ENCODE measurements at places on chromosomes 7 and 10.

DNA sequence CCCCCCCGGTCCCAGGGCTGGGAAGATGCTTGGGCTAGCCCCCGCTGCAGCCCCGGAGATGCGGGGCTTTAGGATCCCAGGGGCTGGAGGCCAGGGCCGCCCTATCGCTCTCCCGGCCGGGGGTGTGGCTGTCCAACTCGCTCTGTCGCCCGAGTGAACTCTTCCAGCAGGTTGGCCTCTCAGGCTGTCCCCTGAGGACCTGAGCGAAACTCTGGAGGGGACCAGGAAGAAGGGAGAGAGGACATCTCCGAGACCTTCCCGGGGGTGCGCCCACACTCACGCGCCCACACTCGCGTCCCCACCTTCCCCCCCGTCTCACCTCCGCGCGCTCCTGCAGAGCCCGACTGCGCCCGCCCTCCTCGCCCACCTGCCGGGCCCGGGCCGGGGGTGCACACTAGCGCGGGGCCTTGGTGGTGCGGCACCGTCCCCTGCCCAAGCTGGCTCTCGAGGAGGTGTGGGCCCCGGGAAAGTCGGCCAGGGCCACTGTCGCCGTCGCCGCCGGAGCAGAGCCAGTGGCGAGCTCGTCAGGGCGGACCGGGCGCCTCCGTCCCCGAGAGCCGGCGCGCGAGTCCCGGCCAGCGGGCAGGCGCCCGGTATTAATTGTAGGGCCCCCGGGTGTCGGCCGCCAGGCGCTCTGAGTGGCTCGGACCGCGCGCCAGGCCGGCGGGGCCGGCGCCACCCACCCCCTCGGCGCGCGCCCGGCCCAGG is 101.7 kb upstream of the SVIL start:
- DNase-seq, result peak; percentile 72

DNA sequence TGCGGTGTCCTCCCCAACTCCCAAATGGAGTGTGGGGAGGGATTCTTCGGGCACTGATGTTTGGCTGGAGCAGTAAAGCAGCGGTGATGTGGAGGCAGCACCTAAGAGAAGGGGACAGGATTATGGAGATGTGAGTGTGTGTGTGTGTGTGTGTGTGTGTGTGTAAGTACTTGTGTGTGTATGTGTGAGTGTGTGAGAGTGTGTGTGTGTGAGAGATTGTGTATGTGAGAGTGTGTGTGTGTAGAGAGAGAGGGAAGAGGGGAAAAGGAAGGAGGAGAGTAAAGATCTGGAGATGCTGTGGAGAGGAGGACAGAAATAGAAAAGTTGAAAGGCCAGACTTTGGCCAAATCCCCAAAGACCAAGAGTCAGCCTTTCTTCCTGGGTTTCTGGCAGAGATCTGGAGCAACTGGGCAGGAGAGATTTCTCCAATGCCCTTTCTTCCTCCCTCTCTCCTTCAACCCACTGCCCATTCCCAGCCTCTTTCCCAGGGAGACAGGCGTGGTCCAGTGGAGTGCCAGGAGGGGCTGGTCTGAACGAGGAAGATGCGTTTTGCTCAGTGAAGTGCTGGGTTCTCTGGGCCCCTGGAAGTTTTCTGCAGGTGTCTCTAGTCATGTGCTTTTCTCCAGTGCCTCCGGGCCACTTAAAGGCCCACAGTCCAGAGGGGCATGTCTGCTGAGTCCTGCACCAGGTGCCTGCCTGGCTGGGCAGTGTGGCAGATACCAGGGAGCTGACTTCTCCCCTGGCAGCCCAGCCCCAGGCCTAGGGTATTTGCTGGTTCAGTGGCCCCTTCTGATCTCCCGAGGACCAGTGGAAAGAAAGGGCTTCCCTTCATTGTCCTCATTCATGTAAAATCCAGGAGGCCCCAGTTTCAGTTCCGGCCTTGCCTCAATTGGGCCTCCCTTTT is 60.5 kb downstream of the HK1 start:
- no peak for DNase-seq

DNA sequence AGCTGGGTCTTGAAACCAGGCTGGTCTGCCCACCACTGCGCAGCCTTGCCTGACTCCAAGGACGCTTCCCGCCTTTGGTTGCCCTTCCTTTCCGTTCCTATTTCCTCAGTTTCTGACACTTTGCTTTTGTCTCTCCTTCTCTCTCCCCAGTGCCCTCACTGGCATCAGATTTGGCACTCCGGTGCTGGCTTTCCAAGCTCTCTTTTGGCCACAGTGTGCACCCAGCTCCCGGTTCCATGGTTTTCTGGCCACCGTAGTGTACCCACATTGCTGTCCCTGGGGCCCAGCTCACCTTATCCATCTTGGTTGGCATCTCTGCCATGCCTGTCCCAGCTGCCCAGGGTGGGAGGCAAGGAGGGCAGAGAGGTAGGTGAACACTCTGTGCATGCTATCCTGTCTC is 142.2 kb downstream of the PLXNA4 start:
- DNase-seq, result no peak

DNA sequence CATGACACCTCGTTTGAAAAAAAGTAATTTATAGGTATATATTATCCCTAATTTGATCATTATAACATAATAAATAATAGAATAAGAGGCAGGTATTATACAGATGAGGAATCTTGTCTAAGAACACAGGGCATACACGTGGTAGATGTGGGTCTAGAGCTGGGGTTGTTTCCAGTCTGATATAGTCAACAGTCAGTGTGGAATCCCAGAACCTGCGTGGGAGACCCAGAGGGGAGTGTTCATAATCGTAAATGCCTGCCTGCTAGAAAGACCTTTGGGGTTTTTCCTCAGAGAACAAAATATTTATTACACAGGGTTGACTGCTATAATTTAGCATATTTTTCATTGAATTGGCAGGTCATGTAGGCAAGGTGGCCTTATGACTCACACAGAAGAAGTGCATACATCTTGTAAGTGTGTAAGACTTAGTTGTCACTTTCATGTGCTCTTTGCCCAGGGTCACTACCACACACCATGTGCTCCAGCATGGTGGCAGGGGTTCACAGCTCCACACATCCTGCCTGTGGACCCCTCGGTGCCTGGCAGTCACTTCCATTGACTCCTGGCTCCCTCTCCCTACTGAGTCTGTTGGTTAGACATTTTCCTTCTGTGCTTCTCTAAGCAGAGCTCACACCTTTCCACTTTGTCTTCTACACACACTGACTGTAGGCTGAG is 94.9 kb upstream of the IKZF1 start:
- no peak for DNase-seq

DNA sequence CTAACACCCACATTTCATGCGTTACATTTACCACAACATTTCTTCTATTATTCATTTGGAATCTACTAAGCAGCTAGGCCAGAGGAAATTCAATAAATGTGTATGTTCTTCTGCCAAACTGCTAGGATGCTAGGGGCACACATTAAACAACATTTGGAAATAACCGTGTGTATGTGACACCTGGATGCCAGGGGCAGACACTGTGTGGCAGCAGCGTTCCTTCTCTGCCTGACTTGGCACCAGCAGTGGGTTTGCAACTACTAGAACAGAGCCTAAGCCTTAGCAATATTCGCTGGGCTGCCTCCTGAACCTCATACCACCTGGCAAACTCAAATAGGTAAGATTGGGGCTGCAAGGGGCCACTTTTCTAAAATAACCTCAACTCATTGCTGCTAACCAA is 182.1 kb downstream of the CHCHD3 start:
- DNase-seq, result no peak

DNA sequence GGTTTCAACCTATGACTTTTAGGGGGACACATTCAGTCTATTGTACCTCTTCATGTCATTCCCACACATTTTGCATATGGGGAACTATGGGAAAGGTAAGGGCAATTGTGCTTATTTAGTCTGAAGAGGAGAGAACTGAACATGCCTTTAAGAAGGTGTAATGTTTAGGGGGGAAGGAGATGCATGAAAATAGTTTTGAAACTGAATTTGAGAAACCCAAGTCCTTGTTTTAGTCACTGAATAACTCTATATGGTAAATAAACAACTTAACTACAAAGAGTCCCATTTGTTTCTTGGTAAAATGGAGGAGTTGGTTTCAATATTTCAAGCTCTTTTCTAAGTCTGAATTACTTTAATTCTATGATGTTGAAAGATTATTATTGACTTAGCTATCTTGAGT is 166.1 kb downstream of the DNAJB9 start:
- DNase-seq, result no peak

GRCh38 chr7:101094376-101094775 is 9.1 kb downstream of the TRIM56 start:
- peak; percentile 28 for DNase-seq

GRCh38 chr7:5545222-5545914 is 121.7 kb upstream of the TNRC18 start:
- no peak for DNase-seq

GRCh38 chr7:2635810-2636701 is 4.3 kb downstream of the TTYH3 start:
- no peak for DNase-seq

DNA sequence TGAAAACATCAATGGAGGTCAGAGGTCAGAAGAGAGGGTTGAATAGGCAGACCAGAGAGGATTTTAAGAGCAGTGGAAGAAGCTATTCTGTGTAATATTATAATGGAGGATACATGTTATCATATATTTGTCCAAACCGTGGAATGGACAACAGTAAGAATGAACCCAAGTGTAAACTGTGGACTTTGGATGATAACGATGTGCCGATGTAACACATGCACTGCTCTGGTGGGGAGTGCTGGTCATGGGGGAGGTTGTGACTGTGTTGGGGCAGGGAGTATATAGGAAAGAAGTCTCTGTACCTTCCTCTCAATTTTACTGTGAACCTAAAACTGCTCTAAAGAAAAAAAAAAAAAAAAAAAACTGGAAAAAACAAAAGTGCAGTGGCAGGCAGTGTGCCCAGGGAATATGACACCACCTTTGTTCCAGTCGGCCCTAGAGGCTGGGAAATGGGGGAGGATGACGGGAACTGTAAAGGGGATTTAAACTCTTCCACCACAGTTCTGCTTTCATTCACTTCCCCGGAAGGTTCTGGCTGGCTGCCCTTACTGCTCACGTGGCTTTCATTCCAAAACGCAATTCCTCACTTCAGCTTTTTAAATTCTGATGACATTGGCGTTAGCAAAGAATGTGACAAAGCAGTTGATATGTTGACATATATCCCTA is 113.7 kb upstream of the ANKRD1 start:
- DNase-seq, result peak; percentile 50

DNA sequence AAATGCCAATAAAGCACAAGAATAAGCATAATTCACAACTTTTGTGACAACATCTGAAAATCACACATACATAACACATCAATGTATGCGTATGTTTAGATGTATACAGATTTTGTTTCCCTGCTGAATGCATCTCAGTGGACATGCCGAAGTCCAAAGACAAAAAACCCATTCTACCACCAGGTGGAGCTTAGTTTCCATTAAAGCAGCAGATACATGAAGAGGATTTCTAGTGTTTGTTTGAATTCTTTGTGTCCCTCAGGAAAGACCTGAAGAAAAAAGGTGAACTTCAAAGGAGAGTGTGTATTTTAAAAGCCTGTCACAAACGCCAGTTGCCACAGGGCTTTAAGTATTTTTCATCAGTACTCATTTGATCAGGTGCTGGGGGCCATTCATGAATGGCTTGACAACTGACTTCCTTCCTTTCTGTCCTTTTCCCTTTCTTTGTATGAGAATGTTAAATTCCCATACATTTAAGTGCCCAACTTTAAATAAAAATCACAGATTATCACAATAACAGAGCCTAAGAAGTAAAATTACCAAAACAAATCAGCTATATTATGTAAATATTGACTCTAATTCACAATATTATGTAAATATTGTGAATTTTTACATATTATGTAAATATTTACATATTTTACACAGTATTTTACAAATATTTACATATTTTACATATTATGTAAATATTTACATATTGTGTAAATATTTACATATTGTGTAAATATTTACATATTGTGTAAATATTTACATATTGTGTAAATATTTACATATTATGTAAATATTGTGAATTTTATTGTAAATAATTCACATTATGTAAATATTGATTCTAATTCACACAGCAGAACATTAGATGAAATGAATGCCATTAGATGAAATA is 343.0 kb downstream of the CRPPA start:
- peak; percentile 78 for DNase-seq

DNA sequence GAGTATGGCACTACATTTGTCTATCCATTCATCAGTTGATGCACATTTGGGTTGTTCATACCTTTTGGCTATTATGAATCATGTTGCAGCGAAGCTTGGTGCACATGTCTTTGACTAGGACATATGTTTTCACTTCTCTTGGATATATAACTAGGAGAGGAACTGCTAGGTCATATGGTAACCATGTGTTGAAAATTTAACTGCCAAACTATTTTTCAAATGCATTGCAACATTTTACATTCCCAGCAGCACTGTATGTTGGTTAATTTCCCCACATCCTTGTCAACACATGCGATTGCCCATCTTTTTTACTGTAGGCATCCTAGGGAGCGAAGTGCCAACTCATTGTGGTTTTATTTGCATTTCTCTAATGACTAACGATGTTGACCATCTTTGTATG is 183.4 kb downstream of the PRKCQ start:
- DNase-seq, result no peak

- DNase-seq, result no peak
These were observed 52.2 kb downstream of the GPAM start for GRCh38 chr10:112131346-112131745.

DNA sequence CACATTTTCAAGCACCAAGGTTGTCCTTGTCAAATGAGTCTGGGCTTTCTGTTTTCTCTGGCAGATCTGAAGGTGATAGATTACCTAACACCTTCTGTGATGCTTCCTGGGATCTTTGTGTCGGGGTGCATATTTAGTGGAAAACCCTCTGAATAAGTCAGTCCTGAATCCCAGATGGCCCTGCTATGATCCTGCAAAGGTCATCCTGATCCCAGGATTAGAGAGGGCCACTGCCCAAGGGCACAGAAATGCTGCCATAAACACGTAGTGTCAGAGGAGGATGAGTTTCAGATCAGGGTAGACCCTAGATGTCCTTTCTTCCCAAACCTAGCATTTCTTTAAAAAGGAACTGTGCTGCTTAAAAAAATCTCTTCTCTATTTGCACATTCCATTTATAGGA is 19.0 kb downstream of the AGR2 start:
- no peak for DNase-seq

GRCh38 chr7:77839919-77840318 is 41.3 kb downstream of the PHTF2 start:
- no peak for DNase-seq

DNA sequence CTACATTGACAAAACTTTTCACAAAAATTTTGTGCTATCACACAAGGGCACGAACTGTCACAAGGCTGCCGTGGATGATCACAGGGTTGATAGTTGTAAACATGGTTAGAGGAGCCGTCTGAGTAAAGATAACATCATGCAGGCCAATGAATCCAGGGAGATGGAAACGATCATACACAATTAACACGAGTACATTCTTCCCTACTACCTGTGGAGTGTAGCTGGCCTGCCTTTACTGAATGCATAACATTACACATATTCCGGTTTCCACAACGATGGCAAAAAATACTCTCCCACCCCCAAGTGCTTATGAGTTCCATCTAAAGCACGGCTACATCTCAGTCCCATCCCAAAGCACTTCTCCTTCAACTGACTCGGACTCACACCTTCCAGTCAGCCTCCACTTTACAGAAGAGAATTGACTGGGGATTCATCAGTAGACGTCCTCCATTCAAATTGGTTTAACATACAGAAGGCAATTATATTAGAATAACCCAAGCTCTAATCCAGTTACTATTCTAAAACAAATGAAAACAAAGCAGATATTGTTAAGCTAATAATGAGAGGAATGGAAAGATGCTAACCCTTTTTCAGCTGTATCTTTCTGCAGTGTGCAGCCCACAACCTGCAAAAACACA is 69.0 kb downstream of the EZH2 start:
- DNase-seq, result no peak
